H54 (cell line): ENCODE measurements at places on chromosomes 16 and 17.

DNA sequence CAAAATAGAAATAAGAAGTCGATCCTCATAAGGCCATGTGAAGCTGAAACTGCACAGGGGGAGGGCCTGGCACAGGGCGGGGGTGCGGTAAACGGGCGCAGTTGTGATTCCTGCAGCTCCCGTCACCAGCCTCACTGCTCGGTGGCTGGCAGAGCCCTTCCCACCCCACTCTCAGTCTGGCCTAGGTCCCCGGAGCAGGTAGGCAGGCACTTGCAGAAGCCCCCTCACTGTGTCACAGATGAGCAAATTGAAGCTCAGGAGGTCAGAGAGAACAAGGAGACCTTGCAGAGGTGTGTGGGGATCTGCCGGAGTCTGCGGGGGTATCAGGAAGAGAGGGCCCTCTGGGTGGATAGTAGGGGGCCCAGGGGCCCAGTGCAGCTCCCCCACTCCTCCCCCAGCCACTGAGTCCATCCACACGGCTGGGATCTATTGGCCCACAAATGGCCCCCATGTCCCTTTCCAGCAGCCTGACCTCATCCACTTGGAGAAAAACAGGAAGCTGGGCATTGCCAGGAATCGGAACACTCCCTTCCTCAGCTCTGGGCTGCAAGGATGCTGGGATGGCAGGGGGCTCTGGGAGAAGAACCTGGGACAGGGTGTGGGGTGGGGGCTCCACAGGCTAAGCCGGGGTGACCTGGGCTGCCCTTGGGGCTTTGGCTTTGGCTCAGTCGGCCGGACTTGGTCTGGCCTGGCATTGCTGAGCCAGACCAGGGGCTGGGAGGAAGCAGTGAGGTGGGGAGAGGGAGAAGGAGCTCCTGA, 21.4 kb upstream of the MAP3K14 start:
- no peak for DNase-seq

DNA sequence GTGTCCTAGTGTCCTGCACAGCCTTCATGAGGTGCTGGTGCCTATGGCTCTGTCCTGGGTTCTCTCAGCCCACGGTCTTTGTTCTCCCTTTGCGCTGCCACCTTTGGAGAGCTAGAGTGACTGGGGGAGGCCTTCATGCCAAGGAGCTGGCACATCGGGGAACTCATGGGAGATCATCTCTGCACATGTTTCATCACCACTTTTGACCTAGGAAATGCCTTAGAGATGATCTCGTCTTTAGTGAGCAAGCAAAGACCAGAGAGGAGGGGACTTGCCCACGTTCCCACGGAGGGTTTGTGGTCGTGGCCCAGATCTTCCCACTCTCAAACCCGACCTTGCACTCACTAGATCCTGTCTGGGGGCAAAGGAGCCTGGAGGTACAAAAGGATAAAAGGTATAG, 23.5 kb downstream of the TBX4 start:
- DNase-seq: no peak

DNA sequence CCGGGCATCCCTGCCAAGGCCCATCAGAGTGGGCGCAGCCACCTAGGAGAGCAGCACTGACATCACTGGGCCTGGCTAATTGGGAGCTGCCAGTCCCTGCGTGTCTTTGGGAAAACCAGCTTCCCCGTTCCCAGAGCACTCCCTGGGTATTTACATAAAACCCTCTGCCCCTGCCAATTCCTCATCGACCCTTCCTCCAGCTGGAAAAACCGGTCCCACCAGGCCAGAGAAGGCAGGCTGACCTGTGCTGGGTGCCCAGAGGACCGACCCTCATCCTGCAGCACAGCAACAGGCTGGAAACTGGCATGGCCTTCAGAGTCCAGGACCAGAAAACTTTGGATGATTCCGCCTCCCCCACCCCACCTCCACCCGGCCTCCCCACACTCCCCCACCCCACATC, 8.2 kb upstream of the FOXN1 start:
- no peak for DNase-seq

DNA sequence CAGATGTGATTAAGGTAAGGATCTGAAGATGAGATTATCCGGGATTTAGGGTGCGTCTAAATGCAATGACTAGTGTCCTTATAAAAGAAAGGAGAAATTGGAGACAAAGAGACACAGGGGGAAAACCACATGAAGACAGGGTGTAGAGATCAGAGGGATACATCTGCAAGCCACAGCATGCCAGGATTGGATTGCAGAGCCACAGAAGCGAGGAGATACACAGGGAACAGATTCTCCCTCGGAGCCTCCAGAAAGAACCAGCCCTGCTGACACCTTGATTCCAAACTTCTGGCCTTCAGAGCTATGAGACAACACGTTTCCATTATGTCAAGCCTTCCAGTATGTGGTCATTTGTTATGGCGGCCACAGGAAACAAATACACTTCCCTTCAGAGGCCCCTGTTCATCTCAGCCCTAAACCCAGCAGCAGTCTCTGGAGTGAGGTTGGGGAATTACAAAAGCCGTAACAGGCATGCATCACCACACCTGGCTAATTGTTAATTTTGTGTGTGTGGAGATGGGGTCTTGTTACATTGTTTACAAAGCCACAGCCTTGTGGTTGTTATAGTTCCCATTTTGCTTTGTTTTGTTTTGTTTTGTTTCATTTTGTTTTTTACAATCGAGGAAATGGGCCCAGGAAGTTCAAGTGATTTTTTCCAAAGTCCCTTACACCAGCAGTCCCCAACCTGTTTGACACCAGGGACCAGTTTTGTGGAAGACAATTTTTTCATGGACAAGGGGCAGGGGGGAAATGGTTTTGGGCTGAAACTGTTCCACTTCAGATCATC, 51.6 kb upstream of the LYRM9 start:
- no peak for DNase-seq

DNA sequence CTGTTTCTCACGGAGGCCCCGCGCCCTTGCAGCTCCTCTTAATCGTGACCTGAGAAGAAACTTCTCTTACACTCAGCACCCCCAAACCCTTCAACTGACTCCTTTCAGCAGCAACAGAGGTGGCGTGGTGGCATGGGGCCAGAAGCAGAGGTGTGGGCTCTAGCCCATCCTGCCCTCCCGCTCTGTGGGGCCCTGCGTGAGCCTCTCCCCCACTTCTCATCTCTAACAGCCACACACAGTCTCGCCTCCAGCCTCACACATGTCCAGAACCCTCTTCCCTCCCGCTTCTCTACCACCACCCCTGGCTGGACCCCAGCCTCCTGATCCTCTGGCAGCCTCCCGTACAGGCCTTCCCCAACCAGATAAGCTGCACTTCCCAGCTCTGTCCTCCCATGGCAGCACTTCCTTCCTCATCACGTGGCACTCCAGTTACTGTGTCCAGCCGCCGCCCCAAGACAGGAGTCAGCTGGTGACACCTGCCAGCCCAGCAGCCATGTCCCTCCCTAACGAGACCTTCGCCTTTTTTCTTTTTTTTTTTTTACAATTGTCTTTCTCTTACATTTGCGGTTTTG, 30.5 kb downstream of the NSMCE1 start:
- DNase-seq: no peak

GRCh38 chr16:71803305-71803690, 5.3 kb downstream of the AP1G1 start:
- no peak for DNase-seq

DNA sequence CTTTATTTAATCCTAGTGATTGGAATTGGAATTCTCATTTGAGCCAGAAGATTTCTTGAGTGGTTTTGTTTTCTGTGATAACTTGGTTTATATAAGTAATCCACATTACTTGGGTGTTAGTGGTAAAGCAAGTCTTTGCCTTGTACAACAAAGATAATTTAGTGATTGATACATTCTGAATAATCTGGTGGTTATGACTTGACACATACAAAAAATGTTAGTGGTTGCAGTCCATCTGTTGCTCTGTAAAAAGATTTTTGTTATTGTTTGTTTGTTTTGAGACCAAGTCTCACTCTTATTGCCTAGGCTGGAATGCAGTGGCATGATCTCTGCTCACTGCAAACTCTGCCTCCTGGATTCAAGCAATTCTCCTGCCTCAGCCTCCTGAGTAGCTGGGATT, 13.2 kb downstream of the OMG start:
- DNase-seq: no peak

- DNase-seq: no peak
Observed at GRCh38 chr17:6170349-6170748, 100.2 kb downstream of the WSCD1 start.

- no peak for DNase-seq
Observed at GRCh38 chr16:87993901-87994300, 42.7 kb downstream of the BANP start.

DNA sequence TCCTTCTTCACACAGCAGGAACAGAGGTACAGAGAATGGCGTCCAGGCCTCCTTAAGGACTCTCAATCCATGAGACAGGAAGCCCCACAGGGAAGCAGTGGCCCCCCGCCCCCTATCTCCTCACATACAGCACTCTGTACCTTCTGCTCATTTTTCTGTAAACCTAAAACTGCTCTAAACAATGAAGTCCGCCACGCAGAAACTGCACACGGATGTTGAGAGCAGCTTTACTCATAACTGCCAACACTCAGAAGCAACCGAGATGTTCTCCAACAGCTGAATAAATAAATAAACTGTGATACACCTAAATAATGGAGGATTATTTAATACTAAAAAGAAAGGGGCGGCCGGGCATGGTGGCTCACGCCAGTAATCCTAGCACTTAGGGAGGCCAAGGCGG, 9.9 kb downstream of the TBC1D16 start:
- no peak for DNase-seq

DNA sequence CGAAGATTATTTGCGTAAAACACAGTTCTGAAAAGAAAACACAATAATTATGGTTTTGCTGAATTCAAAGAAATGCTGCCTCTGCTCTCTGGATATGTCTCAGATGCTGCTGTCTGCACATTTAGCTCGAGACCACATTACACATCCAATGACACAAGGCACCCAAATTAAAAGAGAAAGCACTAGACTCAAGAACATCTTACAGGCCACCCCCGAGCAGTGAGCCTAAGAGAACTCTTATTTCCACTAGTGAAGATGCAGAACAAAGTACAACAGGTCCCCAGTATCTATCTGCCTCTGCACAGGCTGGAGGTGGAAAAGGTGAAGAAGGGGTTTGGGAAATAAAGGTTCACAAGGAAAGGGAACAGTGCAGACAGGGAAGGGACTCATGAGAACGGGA, 33.5 kb downstream of the GRB2 start:
- DNase-seq: no peak
